Ascending aorta (tissue), 2 donors: ENCODE measurements at places on chromosomes 12 and 14. TPM values are rescaled to one million over a fixed set of nuclear protein-coding genes. Genes with fewer than 3 reads are reported as not detected.

ARHGAP9 gene
- total RNA-seq: 21.6 TPM

- no peak for DNase-seq
Measured at GRCh38 chr12:109289551-109289950, 19.5 kb downstream of the FOXN4 start.

OTX2 gene
- not detected for total RNA-seq

CIT gene
- 1.2 TPM for total RNA-seq

FBLN5 gene
- total RNA-seq: 280 TPM

DNA sequence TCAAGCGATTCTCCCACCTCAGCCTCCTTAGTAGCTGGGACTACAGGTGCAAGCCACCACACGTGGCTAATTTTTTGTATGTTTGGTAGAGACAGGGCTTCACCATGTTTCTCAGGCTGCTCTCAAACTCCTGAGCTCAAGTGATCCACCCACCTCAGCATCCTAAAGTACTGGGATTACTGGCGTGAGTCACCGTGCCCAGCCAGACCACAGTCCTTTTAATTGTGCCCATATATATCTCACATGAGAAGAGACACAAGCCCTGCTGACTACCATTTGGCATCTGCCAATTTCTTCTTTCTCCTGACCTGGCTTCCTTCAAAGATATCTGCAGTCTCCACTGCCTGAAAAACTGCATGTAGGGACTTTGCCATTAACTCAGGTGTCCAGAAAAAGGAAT, 142.5 kb downstream of the DPY19L2 start:
- DNase-seq: no peak

DNA sequence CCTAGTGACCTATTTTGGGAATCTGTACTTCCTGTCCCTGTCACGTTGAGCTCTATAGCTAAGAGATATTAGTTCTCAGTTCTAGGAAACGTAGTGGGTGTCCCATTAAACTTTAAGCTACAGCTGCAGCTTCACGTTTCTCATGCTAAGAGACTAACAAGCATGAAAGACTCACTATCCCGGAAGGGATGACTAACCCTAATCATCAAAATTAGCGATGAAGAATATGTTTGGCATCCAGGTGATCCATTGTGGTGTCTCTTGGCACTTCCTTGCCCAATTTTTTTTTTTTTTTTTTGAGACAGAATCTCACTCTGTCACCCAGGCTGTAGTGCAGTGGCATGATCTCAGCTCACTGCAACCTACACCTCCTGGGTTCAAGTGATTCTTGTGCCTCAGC, 11.0 kb upstream of the LALBA start:
- DNase-seq: no peak

B4GALNT1 gene
- 16.6 TPM for total RNA-seq

GRCh38 chr14:69107407-69108003, 45.4 kb downstream of the DCAF5 start:
- no peak for DNase-seq

DNA sequence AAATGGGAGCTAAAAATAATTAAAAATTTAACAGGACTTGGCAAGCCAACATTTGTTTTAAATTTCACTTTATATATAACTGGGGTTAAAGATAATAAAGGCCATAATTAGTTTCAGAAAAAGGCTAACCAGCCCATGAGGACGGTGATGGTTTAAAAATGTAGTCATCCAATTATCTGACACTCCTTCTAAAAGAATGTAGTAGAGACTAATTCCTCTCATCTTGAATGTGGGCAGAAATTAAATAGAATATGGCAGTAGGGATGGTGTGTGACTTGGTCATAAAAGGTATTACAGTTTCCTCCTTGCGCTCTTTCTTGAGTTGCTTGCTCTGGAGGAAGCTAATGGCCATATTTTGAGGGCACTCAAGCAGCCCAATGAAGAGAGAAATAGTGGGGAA, 49.1 kb upstream of the PTPRB start:
- no peak for DNase-seq

CELA1 gene
- not detected for total RNA-seq

CABP1 gene
- 0.32 TPM for total RNA-seq

SMARCC2 gene
- 53.9 TPM for total RNA-seq

DNA sequence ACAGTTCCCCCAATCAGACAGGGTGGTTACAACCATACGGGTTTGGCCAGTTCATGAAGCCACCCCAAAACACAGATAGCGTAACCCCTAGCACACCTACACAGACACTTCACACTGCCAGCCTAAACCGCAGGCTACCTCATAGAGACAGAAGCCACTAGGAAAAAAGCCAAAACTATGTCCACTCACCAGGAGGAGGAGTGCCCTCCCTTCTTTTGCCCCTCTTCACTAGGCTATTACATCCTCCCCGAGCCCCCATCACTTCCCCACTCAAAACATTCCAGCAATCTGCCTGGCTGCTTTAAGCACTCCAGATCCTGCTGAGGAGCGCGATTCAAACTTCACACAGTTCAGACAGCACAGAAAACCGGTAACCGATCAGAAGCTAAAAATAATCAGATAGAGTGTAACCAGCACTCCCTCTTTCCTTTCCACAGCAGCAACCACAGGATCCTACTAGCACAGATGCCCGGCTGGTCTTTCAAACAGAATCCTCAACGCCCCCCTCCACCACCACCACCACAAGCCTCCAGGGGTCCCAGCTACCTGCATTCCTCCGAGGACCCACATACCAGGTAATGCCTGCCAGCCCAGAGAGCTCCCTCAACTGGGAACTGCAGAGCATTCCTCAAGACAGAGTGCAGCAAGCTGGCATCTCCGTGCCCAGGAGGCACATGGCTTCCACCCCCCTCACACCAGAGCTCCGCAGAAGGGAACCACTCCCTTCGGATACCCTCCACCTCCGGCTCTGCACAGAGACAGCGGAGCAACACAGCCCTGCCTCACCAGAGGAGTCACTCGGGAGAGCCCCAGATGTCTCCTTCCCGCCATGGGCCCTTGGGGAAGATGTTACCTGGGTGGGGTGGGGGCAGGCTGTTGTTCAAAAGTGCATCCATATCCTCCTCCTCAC, 1.5 kb downstream of the CHD4 start:
- no peak for DNase-seq

DNA sequence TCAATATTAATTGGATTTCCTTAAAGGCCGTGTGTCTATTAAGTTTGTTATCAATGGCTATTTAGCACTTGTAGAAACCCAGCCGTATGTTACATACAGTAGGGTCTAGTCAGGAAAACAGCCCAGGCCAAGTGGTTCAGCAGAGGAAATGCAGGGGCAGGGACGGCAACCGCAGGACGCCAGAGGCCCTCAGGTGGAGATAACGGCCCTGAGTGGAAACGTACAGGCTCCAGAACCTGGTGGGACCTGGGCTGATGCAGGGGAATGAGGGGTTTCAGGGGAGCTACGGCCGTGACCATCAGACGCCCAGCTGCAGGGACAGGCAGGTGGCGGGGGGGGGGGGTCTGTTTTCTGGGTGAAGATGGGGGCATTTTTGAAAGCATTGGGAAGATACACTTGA, 3.7 kb upstream of the ANKLE2 start:
- DNase-seq: no peak

DNA sequence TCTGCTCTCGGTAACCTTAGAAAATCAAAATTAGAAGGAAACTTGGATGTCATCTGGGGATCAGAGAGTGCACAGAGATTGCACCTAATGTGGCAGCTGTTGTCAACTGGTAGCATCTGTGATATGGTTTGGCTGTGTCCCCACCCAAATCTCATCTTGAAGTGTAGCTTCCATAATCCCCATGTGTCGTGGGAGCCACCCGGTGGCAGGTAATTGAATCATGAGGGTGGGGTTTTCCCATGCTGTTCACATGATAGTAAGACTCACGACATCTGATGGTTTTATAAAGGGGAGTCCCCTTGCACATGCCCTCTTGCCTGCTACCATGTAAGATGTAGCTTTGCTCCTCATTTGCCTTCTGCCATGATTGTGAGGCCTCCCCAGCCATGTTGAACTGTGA, 127.7 kb upstream of the SRRM4 start:
- DNase-seq: no peak

PSME2 gene
- 100 TPM for total RNA-seq

DNA sequence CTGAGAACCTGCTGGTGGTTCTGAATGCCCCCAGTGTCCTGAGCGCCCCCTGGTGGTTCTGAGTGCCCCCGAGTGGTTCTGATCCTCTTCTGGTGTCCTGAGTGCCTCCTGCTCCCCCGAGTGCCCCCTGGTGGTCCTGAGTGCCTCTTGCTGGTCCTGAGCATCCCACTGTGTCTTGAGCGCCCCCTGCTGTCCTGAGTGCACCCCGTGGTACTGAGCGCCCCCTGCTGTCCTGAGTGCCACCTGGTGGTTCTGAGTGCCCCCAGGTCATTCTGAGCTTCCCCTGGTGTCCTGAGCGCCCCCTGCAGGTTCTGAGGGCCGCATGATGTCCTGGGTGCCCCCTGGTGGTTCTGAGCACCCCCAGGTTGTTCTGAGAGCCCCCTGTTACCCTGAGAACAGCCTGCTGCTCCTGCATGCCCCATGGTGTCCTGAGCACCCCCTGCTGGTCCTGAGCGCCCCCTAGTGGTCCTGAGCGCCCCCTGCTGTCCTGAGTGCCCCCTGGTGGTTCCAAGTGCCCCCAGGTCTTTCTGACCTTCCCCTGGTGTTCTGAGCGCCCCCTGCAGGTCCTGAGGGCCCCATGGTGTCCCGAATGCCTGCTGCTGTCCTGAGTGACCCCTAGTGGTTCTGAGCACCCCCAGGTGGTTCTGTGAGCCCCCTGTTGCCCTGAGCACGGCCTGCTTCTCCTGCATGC, 1165.4 kb downstream of the TMEM121 start:
- no peak for DNase-seq

UBE3B gene
- 19.1 TPM for total RNA-seq

ASB8 gene
- 23.7 TPM for total RNA-seq

DNA sequence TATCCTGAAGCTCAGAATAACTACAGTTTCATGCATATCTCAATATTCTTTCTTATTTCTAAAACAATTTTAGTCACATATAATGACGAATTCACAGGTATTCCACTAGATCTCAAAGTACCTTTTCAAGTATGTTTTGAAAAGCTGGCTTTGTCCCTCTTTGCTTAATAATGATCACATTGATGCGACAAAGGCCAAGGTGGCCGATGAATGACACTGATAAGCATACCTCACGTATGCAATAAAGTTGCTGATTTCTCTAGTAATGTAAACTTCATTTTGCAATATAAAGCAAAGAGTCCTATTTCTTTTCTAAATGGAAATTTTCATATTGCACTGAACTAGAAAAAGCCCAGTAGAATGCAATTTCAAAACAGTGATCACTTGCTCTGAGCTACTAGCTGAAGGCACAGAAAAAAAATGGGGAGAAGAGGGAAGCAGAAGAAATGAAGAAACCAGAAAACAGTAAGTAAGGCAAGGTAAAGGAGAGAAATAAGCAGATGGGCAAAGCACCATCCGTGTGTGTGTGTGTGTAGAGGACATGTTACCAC, 29.3 kb downstream of the FGD6 start:
- no peak for DNase-seq

ACVR1B gene
- total RNA-seq: 18.7 TPM

DNA sequence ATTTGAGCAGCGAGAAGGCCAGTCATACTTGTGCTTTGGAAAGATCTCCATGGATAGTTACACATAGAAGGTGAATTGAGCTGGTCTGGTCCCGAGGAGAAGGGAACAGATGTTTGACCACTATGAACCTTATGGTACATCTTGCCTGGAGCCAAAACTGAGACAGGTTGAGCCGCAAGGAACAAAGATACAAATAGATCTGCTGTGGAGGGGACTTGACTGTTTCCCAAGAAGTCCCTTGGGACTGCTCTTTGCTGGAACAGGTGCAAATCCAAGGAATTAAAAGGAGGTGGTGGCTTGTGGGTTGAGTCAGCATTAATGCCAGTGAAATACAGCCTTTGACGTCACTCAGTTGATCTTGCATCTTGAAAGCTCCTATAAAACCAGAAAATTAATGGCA, 68.8 kb upstream of the PRIMA1 start:
- no peak for DNase-seq

DNA sequence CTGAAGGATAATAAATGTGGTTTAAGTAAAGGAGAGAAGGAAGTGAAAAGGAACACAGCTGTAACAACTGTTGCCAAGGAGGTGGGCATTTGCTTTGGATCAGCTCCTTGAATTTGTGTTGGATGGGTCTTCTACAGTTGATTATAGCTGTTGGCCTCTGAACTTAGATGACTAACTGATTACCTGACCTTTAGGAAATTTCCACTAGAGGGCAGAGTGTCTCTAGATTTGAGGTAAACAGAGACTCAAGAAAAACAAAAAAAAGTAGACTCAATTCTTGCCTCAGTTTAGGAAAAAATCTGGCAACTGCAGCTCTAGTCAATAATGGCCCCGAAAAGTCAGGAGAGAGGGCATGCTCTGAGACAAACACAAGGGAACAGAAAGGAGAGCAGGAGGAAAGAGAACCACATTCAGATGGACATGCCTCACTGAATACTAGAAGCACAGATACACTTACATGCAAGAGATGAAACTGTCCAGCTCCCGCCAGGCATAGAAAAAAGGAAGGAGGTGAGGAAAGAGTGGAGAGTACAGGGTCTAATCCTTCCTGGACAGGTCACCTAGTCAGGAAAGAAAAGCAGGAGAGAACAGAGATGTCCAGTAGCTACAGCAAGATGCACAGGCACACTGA, 20.6 kb downstream of the COX14 start:
- DNase-seq: no peak

- no peak for DNase-seq
Measured at GRCh38 chr12:132825089-132825488, 3.6 kb downstream of the GOLGA3 start.

GRCh38 chr12:105736498-105736897, 402.3 kb downstream of the NUAK1 start:
- DNase-seq: no peak

DNA sequence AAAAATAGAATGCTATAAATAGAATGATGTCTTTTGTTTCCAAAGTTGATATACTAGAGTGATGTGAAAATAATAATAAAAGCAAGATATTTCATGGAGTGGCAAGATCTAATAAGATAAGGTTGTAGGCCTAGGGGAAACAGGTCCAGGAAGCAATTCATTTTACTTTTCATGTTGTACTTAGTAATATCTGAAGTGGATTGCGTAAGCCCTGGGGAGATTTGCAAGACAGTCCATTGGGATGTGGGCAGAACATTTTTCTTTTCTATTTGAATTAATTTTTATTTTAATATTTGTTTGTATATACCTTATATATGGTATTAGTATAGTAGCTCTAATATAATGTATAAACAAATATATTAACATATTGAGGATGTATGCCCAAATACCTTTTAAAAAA, 7.5 kb downstream of the NUBPL start:
- DNase-seq: no peak

NAP1L1 gene
- total RNA-seq: 116 TPM

DNA sequence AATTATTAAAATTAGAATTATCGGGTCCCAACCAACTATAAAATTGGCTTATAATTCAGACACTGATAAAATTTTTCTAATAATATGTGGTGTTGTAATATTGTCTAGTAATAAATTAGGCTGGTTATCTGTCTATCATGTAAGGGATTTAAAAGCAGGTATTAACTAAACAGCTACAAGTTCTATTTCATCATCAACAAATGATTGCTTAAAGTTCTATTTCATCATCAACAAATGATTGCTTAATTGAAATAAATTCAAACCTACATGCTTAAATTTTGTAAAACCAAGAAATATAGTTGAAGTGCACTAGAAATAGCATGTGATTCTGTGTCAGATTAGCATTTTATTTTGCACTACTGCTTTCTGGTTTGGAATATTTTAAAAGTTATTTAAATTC, 34.1 kb downstream of the SLCO1A2 start:
- no peak for DNase-seq

GRCh38 chr12:131137836-131138637, 184.3 kb downstream of the ADGRD1 start:
- no peak for DNase-seq

GRCh38 chr12:122048151-122048550, 26.5 kb downstream of the BCL7A start:
- no peak for DNase-seq

GRCh38 chr12:75738486-75738885, 227.1 kb upstream of the KRR1 start:
- no peak for DNase-seq
